GM12878 (cell line): ENCODE measurements at places on chromosomes 6 and 20. TPM values are rescaled to one million over a fixed set of nuclear protein-coding genes. Genes with fewer than 3 reads are reported as not detected.

- no peaks in the 10 kb centered on the region for H3K4me1 ChIP-seq
- H3K27me3 ChIP-seq = no peaks in the 10 kb centered on the region
- H3K36me3 ChIP-seq = no peaks in the 10 kb centered on the region
- H3K4me3 ChIP-seq = no peak overlapping the region
- no peak overlapping the region for H3K27ac ChIP-seq
- no peak for DNase-seq
Observed at GRCh38 chr6:34709386-34709785, 12.8 kb upstream of the ILRUN start.

Gene OLIG3
- total RNA-seq = not detected in 2 replicates

DNA sequence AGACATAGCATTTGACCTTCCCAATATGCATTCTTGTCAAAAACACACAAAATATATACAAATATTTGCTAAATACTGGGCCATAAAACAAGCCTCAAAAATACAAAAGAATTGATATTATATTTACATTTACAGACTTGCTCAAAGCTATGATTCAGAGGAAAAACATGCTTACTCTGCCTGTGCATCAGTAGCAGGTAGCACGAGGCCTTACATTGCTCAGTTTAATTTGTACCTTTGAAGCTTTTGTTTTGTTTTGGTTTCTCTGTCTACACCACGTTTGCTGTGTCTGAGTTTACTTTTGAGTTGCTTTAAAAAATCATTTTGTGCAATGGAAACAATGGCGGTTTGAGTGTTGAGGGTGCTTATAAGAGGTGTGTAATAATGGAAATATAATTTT, 99.3 kb downstream of the PHF3 start:
- no peaks in the 10 kb centered on the region for H3K27me3 ChIP-seq
- H3K4me1 ChIP-seq = no peaks in the 10 kb centered on the region
- no peak for DNase-seq
- H3K27ac ChIP-seq = no peak overlapping the region
- no peak overlapping the region for H3K4me3 ChIP-seq

DNA sequence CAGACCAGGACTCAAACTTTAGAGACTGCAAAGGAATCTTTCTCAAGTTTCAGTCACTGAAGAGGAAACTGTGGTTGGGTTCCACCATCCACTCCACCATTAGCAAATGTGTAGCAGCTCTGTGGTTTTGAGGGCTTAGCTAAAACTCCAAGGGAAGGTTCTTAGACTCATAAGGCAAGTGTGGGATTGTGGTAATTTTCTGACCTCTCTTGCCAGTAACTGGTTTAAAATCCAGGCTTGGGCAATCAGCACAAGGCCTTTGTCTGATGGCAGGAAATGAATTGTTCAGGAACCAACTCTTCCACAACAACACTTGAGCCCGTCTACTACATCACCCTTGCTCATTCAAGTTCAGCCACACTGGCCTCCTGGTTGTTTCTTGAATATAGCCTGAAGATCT, 68.6 kb upstream of the FBXL4 start:
- H3K36me3 ChIP-seq = no peaks in the 10 kb centered on the region
- H3K27me3 ChIP-seq = no peaks in the 10 kb centered on the region
- H3K4me3 ChIP-seq = no peak overlapping the region
- DNase-seq = no peak

- no peaks in the 10 kb centered on the region for H3K36me3 ChIP-seq
- H3K27me3 ChIP-seq = no peaks in the 10 kb centered on the region; the same call in 1 of the 2 replicates
- no peak for DNase-seq
- H3K4me3 ChIP-seq = no peak overlapping the region
- H3K4me1 ChIP-seq = no peaks in the 10 kb centered on the region
- H3K27ac ChIP-seq = no peak overlapping the region
Observed at GRCh38 chr6:165844801-165845364, 181.8 kb upstream of the PDE10A start.
